Right ventricle myocardium inferior (tissue), 1 donor: ENCODE measurements at places on chromosomes 13 and 19.

- DNase-seq, result peak; percentile 56
Measured at GRCh38 chr19:2542341-2543069, 66.6 kb downstream of the GADD45B start.

- DNase-seq, result no peak
Measured at GRCh38 chr19:44042147-44042546, 9.7 kb upstream of the ZNF223 start.

GRCh38 chr13:42649831-42650230, 75.9 kb downstream of the TNFSF11 start:
- no peak for DNase-seq

- no peak for DNase-seq
Measured at GRCh38 chr19:47499371-47499770, 15.4 kb upstream of the KPTN start.

DNA sequence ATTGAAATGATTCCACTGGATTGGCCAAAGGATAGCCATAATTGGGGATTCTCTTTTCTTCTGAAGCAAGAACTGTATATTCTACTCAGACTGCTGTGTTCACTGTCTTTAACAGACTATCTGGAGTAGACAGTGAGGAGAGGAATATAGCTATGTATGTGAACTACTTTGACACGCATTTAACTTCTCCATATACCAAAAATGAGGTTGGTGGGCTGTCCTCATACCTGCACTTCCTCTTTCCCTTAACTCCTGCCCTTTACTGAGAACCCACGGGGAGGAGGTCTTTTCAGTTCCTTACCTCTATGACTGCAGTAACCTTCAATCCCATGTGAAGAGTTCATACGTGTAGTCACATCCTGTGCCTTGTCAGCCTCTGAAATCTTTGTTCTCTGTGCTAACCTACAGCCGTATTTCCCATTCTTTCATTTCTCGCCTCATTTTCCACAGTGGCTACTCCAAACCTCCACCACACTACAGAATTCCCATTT, 305.8 kb downstream of the MTUS2 start:
- no peak for DNase-seq

- peak; percentile 73 for DNase-seq
Measured at GRCh38 chr13:45341799-45342500, 967 bp upstream of the TPT1 start.

DNA sequence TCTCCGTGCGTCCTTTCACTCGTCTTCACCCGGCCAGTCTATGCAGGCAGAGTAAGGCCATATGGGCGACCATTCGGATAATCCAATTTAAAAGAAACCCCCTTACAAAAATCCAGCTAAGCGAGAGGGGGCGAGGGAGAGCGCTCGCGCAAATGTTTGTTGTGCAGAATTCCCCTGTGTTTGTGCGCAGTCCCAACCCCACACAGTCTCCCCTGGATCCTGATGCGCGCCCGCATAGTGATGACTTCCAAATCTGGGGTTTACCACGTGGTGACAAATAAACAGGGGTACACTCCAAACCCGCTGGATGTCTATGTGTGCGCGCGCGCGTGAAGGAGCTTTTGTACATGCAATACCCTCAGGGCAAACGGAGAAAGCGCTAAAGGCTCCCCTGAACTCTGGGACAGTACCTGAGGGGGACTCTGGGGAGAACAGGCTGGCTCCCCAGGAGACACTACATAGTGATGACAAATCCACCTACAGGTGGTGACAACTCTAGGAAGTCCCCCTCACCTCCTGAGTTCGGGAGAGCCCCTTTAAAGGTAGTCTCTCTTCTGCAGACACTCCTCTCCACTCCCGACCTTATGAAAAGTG, 8.5 kb downstream of the SOX21 start:
- DNase-seq, result no peak

DNA sequence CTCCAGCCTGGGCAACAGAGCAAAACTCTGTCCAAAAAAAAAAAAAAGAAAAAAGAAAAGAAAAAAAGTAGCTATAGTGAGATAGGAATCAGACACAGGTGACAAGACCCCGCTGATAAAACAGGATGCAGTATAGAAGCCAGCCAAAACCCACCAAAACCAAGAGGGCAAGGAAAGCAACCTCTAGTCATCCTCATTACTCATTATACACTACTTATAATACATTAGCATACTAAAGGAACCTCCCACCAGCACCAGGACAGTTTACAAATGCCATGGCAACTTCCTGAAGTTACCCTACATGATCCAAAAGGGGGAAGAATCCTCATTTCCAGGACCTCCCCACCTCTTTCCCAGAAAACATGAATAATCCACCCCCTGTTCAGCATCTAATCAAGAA, 35.6 kb upstream of the UBL3 start:
- no peak for DNase-seq

- peak; percentile 63 for DNase-seq
Measured at GRCh38 chr13:46866150-46866549, 30.7 kb downstream of the HTR2A start.

DNA sequence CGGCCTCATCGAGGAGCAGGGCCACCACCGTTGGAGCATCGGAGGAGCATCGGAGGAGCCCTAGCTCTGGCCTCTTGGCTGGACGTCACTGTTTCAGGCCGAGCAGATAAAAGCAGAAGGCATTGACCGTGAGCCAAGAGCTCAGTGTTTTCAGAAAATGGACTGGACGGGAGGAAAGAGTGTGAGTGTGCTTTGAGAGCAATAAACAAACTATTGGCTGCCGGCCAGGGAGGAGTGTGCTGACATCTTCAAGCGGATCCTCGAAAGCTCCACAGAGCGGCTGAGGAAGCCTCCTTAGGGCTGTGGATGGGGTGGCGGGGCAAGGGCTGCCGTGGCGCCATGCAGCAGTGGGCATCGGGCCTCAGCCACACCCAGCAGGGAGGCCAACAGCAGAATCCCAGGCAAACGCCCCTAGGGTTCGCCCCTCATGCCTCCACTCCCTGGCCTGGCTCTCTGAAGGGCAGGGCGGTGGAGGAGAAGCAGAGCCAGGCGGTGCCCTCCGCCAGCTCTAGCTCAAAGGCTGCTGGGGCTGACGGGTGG, 41.8 kb downstream of the IRS2 start:
- peak; percentile 76 for DNase-seq

GRCh38 chr19:20479483-20479882, 86.1 kb downstream of the ZNF737 start:
- no peak for DNase-seq

DNA sequence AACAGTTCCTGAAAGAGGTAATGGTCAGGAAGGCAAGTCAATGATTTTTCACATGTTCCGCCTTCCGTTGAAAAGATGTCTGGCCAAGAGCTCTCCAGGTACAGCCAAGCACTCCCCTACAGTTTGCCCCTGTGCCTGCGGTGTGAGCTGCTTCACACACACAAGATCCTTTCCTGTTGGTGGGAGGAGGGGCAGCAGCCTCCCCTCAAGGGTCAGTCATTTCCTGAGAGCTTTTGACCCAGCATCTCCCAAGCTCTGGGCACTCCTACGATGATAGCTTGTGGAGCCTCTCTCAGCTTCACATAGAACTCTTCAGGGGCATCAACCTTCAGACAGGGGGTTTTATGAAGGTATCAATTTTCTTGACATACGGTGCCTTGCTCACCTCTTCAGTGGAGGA, 86.9 kb downstream of the DOCK9 start:
- no peak for DNase-seq
